ENCODE measurements at places on chromosomes 4 and X.

DNA sequence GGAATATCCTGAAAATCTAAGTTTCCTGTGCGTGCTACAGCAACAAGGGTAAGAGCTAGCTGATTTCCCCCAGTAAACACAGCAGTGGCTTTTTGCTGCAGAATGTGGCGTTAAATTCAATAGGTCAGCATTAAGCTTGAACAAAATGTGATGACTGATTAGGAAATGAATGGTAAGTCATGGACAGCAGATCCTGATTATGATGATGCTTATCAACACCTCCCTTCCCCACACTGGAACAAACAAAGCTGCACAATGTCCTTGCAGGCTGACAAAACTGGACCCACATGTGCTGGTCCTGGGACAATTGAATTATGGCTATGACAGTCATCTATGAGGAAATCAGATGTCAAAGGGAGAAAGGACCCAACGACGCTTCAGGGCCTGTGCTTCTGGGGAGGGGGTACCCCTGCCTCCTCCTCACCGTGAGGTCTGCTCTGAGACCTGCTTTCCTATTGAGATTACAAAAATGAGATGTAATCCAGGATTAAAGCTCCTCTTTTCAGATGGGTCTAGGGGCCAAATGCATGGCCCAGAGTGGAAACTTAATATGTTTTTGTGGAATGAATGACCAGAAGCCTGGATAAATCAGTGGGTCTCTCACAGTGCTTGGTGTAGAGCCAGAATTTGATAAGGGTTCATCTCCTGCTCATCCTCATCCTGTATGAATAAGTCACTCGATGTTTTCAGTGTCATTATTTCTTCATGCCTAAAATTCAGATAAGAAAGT is 32.0 kb upstream of the BOD1L1 start:
- no peak for DNase-seq

DNA sequence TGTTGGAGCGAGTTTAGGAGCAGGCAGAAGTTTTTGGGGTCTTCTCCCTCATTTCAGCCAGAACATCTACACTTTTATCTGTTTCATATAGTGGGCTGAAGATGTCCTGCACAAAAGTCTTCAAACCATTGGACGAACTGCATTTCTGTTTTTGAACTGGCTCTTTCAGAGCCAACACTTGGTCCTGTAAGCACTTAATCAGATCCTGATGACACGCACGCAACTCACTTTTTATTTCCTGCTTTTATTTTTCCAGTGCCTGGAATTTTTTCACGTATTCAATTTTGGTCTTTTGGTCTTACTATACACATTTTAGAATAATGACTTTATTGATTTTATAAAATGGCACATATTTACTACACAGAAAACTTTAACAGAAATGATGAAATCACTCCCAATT is 40.2 kb upstream of the NKX3-2 start:
- DNase-seq = no peak

DNA sequence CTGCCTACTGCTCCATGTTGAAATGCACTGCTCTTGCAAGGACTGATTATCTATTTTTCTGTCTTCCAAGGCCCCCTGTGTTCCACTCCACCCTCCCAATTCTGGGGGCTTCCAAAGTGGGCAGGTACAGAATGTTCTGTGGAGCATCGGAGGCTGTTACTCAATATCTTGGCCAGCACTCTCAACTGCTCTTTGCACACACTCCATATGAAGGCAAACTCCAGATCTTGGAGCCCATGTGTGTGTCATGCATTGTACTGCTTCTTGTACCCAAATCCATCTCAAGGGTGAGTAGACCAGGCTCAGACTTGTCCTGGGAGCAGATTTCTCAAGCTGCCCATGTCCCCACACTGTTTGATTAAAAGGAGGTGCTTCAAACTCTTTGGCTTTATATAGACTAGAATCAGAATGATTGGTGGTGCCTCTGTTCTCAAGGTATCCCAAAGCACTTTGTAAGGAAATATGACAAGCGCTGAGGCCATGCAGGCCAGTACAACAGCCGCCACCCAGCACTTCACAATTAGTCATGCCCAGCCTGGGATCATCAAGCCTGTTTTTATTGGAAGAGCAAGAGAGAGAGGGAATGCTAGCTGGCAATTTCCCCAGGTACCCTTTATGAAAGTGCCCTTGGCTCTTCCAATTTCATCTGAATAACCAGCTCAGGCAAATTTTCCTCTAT is 44.3 kb downstream of the AR start:
- DNase-seq = no peak

DNA sequence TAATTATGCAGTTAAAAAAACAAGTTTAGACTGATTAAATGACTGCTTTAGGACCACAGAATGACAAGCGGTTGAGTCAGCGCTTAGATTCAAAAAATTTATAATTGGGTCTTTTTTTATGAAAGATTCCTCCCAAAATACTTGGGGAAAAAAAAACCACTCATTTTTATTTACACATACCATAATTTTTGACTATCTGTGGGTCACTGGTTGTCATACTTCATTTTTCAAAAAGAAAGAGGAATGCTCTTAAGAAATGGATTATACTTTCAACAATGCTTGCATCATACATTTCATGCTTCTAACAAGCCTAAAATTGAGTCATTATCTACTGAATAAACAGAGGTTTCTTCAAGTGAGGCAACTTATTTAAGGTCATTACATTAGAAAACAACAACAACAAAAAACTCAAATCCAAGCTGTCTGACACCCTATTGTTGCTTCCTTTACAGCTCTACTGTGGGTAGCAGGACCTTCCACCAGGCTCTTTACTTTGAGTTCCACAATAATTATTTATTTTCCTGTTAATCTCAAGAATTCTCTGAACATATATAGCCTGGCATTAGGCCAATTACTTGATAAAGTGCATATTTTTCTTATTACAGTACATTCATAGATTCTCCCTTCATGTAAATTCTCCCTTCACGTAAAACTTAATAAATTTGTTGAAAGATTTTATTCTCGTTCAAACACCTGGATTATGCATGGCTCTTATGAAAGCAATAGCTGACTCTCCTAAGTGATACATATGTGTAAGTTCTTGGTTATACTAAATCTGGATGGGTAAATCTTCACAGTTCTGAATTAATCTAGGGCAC is 445.5 kb downstream of the PCDH10 start:
- DNase-seq = no peak

DNA sequence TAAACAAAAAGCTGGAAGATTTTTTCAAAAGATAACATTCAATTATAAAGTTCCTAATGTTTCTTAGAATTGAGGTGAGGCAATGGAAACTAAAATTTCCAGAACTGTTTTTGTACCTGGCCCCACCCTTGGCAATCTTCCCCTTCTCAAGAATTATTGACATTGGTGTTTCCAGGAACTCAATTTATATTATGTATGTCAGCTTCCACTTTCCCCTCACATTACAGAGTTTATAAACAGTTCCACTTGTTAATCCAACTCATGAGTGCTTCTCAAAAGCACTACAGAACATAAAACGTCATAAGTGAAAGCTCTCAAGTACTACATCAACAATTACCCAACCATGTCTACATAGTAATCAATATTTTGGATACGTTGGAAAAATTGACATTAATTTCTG is 107.4 kb downstream of the FAM13A start:
- no peak for DNase-seq

DNA sequence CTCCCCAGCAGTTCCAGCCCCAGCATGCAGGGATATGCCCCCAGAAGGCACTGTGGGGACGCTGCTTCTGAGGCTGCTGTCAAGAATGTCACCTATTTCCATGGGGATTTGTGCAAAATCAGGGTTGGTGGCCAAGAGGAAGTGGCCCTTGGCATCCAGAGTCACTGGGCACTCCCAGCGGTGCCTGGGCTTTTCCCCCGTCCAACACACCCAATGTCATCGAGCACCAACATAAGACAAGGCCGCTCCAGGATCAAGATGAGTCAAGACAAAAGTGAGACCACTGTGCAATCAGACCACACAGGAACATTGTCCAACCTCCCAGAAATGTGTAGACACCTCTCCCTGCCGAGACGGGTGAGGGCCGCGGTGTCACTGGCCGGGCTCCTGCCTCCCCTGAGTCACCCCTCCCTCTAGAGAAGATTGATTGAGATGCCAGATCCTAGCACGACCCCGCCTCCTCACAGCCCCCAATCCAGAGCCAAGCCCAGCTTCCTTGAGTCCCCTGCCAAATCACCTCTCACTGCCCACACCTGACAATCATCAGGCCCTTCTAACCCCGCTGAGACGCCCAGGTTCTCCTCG is 194.3 kb downstream of the AFAP1 start:
- DNase-seq = no peak

GRCh38 chr4:129064717-129065116 is 28.6 kb downstream of the SCLT1 start:
- no peak for DNase-seq

GRCh38 chr4:141921293-141921692 is 284.9 kb downstream of the IL15 start:
- DNase-seq = no peak

DNA sequence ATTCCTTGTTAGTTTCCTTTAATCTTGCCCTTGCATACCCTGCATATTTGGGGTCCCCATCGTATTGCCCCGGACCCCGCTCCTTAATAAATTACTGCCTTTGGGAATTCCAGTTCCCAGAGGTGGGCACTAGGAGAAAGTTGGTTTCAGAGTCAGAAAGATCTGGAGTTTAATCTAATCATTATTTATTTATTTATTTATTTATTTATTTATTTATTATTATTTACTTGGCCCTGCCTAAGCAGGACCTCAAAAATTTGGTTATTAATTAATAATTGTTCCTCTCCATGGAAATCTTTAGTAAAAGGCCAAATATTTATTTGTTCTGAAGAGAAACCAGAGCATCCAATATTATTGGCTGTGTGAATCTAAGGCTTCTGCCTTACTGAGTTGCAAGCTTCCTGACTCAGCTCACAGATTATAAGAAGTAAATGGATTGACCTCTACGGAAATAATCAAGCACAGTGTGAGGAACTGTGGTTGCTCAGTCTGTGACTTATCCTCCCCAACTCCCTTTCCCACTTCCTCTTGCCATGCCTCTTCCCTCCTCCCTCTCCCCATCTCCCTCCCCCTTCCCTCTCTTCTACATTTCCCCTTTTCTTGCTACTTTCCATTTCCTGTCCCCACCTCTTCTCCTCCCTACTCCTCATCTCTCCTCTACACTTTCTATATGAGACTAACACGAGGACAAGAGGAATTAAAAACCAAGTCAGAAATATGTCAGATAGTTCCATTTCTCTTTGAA is 61.5 kb upstream of the AP1S2 start:
- DNase-seq = no peak

DNA sequence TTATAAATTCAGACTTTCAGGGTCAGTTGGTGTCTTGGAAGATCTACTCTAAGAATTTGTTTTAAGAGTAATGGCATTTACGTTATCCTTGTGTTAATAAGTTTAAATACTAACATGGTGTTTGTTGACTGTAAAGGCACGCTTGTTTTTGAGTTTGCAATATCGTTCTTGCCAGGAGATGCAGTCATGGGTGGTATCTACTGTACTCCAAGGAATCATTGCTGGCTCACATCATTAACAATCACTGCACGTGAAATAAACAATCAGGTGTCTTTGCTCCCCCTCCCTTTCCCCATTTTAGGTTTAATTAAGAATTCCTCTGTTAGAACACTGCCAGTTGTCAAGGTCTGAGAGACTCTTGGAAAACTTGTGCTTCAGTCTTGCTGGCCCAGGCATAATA is 1.6 kb downstream of the HHIP start:
- no peak for DNase-seq

- no peak for DNase-seq
These were observed 11.4 kb downstream of the FRAS1 start for GRCh38 chr4:78068481-78068880.
